Activated T-cell treated with anti-CD3 and anti-CD28 coated beads, Interleukin-2, amount 50 U/mL, for 24 hours (primary cell): ENCODE measurements at places on chromosomes 5 and 9.
A peak's percentile ranks its signal among the peaks of the same experiment; 100 is the strongest.

DNA sequence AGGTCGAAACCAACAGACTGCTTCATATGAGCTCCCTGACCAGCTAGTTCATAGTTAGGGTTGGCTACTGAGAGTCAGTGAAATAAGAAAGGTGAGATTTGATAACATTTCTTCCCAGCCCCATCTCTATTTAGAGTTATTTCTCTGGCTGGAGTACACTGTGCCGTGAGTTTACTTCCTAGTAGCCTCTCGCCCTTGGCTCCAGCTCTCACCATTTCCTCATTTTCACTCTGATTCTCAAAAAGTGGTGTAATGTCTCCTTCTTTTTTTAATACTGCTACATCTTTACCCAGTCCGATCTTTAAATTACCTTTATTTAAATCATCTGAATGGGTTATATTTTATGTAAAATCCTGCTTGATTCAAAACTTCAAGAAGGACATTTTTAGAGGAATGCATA lies 100.4 kb upstream of the FAM174A start:
- no peaks in the 10 kb centered on the region for H3K36me3 ChIP-seq
- no peak for DNase-seq
- H3K27me3 ChIP-seq = no peaks in the 10 kb centered on the region
- H3K4me3 ChIP-seq = no peak overlapping the region
- peaks cover 2% of the 10 kb centered on the region for H3K4me1 ChIP-seq

DNA sequence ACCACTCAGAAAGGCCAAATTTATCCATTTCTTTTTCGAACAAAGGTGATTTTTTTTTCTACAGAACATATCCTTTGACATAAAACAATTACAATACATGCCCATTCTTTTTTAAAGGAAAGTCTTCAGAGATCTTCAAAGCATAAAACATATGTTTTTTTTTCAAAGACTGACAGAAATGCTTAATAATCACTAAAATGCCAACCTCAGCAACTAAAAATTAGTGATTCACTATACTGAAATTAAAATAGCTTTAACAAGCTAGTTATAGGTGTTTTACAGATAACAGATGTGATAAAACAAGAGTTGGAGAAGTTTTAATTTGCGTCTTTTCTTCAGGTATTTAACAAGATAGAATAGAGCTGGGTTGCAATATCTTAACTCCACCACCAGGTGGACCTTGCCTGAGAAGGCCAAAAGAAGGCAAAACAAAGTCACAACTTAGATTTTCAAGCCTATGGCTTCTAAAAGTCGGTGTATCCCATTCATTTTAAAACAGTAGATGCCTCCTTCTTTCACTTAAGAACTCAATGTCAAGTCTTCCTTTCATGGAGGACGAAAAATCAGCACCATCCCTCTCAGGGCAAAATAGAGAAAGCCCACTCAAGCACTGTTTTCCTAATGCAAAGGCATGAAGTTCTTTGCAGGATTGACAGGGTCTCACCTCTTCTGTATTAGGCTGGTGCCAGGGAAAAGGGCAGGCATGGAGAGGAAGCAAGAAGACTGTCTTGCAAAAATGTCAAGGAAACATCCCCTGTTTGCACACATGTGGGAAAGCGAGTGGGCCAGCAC lies 31.1 kb upstream of the CPLX2 start:
- H3K27me3 ChIP-seq = no peaks in the 10 kb centered on the region
- H3K36me3 ChIP-seq = no peaks in the 10 kb centered on the region
- H3K4me1 ChIP-seq = no peaks in the 10 kb centered on the region
- no peak overlapping the region for H3K27ac ChIP-seq
- no peak overlapping the region for H3K4me3 ChIP-seq

DNA sequence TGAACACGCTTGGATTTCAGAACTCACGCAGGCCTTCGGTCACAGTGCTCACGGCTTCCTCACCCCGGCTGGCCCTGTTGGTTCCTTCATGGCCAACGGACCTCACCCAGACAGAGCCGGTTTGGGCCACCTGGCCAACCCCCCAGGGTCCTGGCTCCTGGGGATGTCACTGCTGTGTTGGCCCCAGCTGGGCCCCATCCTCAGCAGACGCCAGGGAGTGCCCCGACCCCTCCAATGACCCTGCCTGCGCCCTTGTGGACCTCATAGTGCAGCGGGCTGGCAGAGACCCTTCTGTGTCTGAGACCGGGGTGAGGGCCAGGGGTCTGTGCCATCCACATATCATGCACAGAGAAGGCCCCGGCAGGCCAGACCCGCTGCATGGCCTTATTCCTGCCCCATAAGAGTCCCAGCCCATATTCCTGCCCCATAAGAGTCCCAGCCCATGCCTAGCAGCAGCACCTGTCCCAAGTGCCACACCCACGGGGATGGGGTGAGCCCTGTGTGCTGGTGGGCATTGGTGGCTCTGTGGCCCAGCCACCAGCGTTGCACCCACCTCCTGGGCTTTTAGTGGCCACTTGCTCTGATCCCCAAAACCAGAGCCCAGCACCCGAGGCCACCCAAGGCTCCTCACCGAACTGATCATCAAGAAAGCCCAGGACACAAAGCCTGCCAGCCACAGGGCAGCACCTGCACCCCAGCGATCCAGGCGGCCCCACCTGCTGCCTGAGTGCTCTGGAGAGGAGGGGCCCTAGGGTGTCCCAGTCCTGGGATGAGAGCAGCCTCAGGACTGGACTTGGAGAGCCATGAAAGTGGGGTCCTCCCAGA lies 1.3 kb upstream of the LPCAT1 start:
- H3K4me1 ChIP-seq = peaks cover 32% of the 10 kb centered on the region
- peaks cover 23% of the 10 kb centered on the region for H3K36me3 ChIP-seq
- DNase-seq = peak; percentile 33
- H3K4me3 ChIP-seq = peak overlapping the region; percentile 62

DNA sequence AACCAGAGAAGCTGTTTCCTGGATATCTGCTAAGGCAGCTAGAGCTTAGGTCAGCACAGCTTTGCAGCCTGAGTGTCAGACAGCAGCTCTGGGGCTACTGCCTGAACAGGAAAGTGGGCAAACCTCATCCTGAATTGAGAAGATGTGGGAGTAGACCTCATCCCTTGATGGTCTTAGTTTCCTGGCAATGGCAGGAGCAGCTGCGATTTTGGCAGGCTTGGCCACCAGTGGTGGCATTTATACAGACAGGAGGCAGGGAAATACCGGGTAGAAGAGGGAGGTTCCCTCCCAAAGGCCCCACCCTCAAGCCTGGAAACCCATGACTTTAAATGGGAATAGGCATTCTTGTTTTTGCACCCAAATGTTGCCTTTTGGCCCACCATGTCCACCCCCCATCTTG lies 69.7 kb downstream of the LIX1 start:
- no peaks in the 10 kb centered on the region for H3K36me3 ChIP-seq
- H3K27ac ChIP-seq = no peak overlapping the region
- no peak for DNase-seq
- no peaks in the 10 kb centered on the region for H3K4me1 ChIP-seq
- peaks cover 2% of the 10 kb centered on the region for H3K27me3 ChIP-seq
- H3K4me3 ChIP-seq = no peak overlapping the region

DNA sequence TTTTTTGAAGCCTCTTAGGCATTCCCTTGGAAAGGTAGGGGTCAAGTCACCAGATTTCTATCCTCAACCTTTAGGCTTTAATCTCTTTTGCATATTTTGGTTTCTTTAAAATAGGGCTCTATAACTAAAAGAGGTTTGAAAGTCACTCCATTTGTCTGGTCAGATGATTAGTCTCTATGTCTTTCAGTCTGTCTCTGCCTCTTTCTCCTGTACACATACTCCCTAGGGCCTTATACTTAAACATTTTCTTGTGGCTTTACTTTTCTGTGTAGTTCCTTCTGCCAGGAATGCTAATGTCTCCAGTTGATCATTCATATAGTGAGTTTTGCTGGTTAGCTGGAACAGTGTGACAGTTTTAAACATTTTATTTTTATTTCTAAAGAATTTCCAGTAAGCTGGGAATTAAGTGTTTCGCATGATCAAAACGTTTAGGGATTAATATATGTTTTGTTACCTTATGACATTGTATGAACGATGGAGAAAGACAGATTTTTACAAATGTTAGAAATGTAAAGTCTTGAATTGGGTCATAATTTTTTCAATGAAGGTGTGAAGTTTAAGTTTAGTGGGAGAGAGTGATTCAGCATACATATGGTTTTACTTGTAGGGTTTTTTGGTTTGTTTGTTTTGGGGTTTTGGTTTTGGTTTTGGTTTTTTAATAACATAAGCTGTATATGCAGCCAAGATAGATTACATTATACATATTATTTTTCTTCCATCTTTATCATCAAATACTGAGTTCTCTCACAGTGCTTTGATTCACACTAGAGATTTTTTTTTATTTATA lies 90.6 kb downstream of the ZCCHC7 start:
- peak overlapping the region; percentile 63 for H3K27ac ChIP-seq
- no peaks in the 10 kb centered on the region for H3K27me3 ChIP-seq
- peaks cover 47% of the 10 kb centered on the region for H3K4me1 ChIP-seq
- H3K36me3 ChIP-seq = peaks cover 47% of the 10 kb centered on the region
- no peak for DNase-seq

DNA sequence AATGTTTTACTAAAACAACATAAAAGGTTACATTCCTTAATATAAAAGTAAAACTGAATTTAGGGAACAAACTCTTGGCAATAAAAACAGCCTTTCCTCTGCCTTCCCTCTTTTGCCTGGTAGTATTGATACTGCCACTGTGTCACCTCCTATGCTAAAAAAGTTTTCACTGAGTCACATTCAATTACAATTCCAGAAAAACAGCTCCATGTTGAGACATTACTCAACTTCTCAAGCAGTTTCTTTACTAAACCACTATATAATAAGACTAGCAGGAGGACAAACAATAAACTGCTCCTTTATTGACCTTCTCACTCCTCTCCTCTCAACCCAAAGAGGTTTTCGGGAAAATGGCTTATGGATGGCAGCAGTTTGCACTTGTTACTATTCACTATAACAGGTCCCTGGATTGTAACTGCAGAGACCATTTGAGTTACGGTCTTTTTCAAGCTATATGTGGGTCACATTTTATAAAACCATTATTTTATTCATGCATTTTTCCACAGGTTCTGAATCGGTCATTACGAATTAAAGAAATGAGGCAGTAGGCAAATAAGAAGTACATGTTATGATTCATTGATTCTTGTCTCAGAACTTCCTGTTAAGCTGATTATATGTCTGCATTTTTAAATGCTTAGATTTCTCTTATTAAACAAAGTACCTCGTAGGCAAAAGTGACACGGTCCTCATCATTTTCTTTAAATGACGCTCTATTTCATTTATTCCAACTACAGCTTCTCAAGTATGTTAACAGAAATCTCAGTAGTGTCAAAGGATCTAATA lies 2.1 kb downstream of the ZDHHC21 start:
- no peak for DNase-seq
- H3K36me3 ChIP-seq = peaks cover 43% of the 10 kb centered on the region
- H3K4me1 ChIP-seq = peaks cover 42% of the 10 kb centered on the region
- H3K27me3 ChIP-seq = no peaks in the 10 kb centered on the region

DNA sequence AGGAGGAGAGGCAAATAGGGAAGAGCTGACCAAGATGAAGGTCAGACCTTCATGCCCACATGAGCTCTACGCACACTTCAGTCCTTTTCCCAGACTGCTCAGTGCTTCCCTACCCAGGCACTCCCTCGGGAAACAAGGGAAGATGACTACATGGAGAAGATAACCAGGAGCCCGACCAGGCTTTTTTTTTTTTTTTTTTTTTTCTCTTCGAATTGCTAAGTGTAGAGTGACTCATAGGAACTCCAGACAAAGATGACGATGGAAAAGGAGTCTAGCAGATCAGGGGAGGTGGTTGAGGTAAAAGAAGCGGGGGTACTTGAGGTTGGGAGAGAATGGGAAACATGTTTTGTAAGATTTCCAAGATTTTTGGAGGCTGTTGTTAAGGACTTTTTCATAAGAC lies 526.1 kb downstream of the BNC2 start:
- DNase-seq = no peak
- no peak overlapping the region for H3K27ac ChIP-seq
- no peaks in the 10 kb centered on the region for H3K36me3 ChIP-seq
- no peaks in the 10 kb centered on the region for H3K4me1 ChIP-seq

DNA sequence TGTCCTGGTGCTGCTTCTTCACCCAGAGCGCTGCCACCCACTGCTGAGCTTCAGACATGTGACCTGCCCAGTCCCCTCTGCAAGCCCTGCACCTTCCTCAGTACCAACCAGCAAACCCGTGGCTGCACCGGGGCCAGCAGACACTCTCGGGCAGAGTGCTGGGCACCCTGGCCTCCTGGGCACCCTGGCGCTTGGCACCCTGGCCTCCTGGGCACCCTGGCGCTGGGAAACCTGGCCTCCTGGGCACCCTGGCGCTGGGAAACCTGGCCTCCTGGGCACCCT lies 31.7 kb upstream of the SLC12A7 start:
- H3K4me3 ChIP-seq = no peak overlapping the region
- no peaks in the 10 kb centered on the region for H3K36me3 ChIP-seq
- H3K27me3 ChIP-seq = peaks cover 5% of the 10 kb centered on the region
- DNase-seq = no peak
- H3K4me1 ChIP-seq = peaks cover 3% of the 10 kb centered on the region
- no peak overlapping the region for H3K27ac ChIP-seq

DNA sequence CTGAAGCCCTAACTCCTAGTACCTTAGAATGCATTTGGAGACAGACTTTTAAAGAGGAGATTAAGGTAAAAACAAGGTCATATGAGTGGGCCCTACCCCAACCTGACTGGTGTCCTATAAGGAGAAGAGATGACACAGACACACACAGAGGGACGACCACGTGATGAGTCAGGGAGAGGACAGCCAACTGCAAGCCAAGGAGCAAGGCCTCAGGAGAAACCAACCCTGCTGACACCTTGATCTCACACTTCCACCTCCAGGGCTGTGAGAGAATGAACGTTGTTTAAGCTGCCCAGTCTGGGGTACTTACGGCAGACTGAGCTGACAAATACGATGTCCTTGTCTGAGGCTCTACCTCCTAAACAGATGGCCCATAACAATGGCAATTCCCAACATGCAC lies 93.6 kb downstream of the ROR2 start:
- H3K27ac ChIP-seq = no peak overlapping the region
- H3K4me1 ChIP-seq = no peaks in the 10 kb centered on the region
- H3K36me3 ChIP-seq = no peaks in the 10 kb centered on the region
- no peak for DNase-seq
- no peaks in the 10 kb centered on the region for H3K27me3 ChIP-seq
- H3K4me3 ChIP-seq = no peak overlapping the region

GRCh38 chr5:94976853-94977252 lies 308.0 kb downstream of the MCTP1 start:
- no peaks in the 10 kb centered on the region for H3K36me3 ChIP-seq
- H3K4me1 ChIP-seq = no peaks in the 10 kb centered on the region
- H3K27me3 ChIP-seq = no peaks in the 10 kb centered on the region
- no peak overlapping the region for H3K27ac ChIP-seq
- no peak overlapping the region for H3K4me3 ChIP-seq

GRCh38 chr5:138936225-138936967 lies 61.3 kb upstream of the LRRTM2 start:
- no peaks in the 10 kb centered on the region for H3K27me3 ChIP-seq
- no peak overlapping the region for H3K4me3 ChIP-seq

- no peaks in the 10 kb centered on the region for H3K36me3 ChIP-seq
- peaks cover 16% of the 10 kb centered on the region for H3K4me1 ChIP-seq
- peaks cover 69% of the 10 kb centered on the region for H3K27me3 ChIP-seq
- H3K27ac ChIP-seq = no peak overlapping the region
- H3K4me3 ChIP-seq = no peak overlapping the region
- no peak for DNase-seq
Measured at GRCh38 chr5:1156033-1156753, 44.3 kb upstream of the SLC12A7 start.
